CD8-positive, alpha-beta memory T cell (primary cell): ENCODE measurements at places on chromosomes 4 and X.

- DNase-seq: no peak
Measured at GRCh38 chr4:21811565-21811964, 137.0 kb downstream of the KCNIP4 start.

DNA sequence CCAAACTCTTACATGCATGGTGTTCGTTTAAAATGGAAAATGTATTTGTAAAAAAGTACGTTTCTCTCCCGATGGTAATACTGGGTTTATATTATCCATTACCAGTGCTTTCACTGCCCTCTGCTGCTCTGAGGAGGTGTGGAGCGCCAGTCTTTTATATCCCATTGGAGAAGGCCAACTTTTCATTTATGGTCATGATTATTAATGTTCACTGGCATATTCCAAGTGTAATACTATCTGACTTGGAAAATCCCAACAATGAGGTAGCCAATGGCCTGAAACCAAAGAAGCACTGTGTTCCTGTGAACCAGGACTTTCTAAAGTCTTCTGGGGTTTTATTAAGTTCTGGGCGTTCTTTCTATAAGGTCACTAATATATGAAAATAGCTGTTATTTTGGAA, 80.7 kb downstream of the SYNPO2 start:
- DNase-seq: no peak

GRCh38 chrX:1239681-1240142, 27.3 kb upstream of the CRLF2 start:
- no peak for DNase-seq

- DNase-seq: no peak
Measured at GRCh38 chr4:23866450-23867075, 23.3 kb downstream of the PPARGC1A start.

DNA sequence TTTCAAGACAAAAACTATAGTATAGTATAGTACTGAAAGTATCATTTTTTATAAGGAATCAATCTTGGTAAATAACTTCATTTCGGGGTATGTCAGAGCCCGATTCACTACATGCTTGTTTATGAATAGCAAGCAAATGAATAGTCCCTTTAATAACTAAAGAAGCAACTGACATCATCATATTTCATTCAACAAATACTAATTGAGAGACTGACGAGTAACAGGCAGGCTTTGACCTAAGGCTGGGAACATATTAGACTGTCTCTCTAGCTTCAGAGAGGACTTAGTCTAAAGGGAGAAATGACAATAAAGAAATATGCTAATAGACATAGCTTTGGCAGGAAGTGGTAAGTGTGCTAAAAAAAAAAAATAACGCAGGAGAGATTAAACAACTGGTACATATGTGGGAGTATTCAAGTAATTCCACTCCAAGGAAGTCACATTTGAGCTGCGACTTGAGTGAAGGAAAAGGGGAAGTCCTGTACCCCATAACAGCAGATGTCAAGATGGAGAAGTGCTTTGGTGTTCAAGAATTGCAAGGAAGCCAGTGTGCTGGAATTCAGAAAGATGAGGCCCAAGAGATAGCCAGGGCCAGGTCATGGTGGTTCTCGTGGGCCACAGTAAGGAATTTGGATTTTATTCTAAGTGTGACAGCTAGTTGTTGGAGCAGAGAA, 284.9 kb downstream of the FBXO8 start:
- no peak for DNase-seq

DNA sequence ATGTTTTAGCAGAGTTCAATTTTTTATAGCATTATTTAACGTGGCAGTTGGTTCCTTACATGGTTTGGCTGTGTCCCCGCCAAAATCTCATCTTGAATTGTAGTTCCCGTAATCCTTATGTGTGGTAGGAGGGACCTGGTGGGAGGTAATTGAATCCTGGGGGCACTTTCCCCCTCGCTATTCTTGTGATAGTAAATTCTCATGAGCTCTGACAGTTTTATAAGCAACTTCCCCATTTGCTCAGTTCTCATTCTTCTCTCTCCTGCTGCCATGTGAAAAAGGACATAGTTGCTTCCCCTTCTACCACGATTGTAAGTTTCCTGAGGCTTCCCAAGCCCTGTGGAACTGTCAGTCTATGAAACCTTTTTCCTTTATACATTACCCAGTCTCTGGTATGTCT, 329.5 kb downstream of the GRIA2 start:
- no peak for DNase-seq

GRCh38 chrX:41382714-41383645, 49.0 kb downstream of the DDX3X start:
- DNase-seq: peak; percentile 13

DNA sequence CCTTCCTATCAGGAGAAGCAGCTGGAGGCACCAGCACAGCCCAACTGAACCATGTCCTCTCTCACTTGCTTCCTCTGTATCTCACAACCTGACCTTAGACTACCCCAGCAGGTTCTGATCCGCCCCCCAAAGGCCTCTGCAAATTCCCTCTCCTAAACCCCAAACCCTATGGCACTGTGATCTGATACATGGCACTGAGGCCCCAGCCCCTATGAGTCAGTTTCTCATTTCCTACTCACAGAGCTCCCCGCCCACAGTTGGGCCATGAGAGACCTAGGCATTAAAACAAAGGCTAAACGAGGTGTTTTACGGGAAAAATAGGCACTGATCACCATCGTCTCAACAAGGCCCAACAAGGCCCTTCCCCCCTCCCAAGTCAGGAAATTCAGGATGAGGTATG, 19.1 kb downstream of the SASH3 start:
- DNase-seq: no peak

DNA sequence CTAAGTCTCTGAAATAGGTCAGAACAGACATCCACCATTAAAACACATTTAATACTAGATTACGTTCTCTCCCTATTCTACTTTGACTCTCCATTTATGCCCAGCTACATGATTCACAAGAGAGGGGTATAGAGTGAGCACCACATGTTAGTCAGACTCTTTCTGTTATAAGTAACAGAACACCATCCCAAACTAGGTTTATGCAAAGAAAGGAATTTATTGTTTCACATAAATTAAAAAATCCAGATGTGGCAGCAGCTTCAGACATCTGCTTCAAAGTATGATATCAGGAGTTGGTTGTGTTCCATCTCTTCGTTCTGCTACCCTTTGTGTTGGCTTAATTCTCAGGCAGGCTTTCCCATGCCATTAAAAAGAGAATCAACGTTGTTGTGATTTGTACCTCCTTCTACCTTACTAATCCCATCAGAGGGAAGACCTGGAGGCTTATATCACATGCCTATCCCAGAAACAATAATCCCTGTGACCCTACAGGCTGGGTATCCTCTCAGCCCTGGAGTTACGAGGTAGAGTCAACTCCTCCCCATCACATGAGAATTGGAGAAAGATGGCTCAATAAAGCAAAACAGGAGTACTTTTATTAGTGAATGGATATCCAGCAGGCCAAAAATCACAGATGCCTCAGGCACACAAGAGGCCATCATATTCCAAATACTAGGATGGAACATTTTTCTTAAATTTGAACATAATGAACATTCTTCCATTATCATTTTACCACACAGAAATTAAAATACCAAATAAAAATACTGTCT, 163.2 kb downstream of the SLC7A11 start:
- DNase-seq: no peak

- no peak for DNase-seq
Measured at GRCh38 chr4:128135391-128135790, 74.3 kb downstream of the LARP1B start.

DNA sequence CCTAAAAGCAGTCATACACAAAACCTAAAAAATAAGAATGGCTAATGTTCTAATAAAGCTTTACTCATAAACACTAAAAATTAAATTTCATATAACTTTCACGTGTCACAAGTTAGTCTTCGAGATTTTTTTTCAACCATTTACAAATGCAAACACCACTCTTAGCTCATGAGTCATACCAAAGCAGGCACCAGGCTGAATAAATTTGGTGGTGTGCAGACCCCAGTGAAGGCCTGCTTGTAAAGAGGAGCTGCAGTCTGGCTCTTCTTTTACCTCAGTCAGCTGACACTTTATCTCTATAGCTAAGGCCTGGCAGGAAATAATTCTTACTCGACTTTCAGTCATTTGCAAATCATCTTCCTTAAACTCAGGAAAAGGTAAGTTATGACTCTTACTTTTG, 37.4 kb downstream of the CLOCK start:
- no peak for DNase-seq

- peak; percentile 79 for DNase-seq
Measured at GRCh38 chr4:101345596-101346350, 1.6 kb downstream of the PPP3CA start.

GRCh38 chr4:61665649-61666048, 465.5 kb downstream of the ADGRL3 start:
- no peak for DNase-seq

GRCh38 chr4:164215113-164215741, 538.7 kb upstream of the SMIM31 start:
- no peak for DNase-seq

DNA sequence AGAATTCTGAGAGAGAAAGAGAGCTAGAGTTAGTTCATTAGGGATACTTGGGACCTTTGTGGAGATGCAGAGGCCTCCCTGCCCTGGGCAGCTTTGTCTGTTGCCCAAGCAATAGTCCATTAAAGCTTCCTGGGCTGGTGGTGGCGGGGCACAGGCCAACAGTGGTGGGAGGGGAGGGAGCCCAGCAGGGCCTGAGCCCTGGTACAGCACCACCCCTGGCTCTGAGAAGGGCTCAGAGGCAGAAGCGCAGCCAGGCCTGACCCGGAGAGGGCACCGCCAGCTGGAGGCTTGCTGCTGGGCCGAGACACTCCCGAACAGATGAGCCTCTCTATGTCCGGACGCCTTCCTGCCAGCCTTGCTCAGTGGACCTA, 65.3 kb downstream of the EFNB1 start:
- DNase-seq: no peak

DNA sequence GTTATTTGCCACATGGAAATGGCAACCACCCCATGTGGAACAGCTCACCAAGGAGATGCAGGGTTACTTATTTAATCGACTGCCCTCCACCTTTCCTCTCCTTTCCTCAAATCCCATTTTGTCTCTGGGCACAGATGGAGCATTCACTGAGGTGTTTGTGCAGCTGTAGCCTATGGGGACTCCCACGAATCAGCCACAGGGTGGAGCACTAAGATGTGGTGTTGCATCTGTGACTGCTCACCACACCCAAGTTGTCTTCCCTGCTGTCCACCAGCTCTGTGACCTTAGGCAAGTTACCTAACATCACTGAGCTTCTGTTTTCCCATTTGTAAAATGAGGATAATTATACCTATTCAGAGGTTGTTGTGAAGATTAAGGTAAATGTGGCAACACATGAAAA, 252.4 kb upstream of the CPEB2 start:
- no peak for DNase-seq

DNA sequence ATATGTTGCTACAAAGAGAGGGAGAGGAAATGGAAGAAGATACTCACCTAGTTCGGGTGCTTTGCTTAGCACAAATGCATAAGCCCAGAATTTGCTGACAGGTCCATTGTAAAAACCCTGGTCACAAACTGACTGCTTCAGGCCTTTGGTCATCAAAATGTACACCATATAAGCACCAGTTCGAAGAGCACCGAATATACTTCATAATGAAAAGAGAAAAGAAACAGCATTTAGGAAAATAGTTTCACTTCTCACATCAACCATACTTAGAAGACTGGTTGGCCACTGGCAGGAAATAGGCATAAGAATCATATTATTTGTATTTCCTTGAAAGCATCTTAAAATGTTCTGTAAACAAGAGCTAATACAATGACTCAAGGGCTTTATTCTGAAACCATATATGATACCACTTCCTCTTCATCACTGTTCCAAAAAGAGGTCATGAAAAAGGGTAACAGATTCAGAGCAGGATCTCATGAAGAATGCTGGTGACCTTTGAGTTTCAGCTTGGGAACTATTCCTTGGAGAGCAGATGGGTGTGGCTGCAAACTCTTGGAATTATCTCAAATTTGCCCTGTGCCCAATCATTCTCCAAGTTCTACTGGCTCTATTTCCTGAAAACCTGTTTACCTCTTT, 138.7 kb downstream of the ELOVL6 start:
- no peak for DNase-seq

DNA sequence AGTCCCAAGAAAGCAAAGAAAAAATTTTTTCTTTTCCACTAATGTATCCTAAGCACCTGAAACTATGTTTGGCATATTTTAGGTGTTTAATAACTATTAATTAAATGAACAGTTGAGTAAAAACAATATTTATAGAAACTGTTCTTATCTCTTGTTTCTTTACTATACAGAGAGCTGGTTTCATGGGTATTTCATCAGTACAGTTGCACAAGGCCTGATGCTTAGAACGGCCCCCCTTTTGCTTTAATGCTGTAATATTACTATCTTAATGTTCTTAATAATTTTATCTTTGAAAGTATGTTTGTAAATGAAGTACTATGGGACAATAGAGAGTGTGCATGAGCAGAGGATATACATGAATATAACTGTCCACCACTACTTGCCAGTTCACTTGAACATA, 479.1 kb upstream of the SLIT2 start:
- DNase-seq: no peak

DNA sequence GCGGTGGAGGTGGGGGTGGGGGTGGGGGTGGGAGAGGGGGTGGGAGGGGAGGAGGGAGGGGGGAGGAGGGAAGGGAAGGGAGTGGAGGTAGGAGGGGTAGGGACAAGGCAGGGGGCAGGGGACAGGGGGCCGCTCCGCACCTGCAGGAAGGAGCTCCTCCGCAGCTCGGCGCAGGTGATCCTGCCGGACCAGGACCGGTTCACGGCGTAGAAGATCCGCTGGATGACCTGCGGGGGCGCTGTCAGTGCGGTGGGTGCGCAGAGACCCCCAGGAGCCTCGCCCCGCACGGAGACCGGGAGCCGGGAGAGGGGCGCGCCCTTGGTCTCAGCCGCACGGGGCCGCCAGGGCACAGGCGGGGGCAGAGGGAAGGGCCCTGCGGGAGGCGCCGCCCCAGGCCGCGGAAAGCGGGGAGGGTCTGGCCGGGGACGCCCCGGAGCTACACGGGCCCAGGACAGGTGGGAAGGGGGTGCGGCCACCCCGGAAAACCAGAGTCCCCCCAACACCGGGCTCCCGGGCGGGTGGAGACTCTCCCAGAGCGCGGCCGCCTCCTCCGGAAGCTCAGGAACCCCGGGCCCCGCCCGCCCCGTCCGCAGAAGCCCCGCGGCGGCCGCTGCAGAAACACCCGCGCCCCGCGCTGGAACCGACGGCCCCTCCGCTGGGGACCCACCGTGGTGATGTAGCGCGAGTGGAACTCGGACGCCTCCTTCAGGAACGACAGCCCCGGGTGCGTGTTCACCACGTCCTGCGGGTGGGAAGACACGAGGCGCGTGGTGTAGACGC, 27.6 kb upstream of the GTPBP6 start:
- DNase-seq: no peak

- no peak for DNase-seq
Measured at GRCh38 chrX:1595711-1596060, 4.3 kb downstream of the AKAP17A start.
